NCI-H1436 treated with DMSO at 0.1 percent for 48 hours (cell line): ENCODE measurements at places on chromosomes 1 and 21.

GRCh38 chr1:177282976-177283375 is 112.2 kb downstream of the BRINP2 start:
- DNase-seq: no peak

DNA sequence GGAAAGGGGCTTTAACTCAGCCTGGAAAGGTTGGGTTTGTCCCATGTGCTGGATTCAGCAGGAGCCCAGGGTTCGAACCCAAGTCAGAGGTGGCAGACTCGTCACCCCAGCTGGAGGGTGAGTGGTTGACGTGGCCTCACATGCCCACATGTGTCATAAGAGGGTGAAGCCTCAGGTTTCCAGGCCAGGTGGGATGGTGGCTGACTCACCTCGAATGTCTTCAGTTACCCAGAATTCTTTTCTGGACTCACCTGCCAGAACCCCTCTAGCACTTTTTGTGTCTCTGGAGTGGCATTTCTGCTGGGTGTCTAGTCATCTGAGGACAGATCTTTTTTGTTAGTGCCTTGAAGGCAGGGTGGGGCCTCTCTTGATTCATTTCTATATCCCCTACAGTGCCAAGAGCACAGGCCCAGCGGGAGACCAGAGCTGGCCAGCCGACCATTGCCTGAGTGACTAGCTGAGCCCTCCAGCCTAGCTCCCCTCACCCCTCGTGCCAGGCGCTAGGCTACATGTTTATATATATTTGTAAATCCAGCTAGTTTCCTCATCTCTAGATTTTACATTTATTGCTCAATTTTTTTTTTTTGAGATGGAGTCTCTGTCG is 28.1 kb downstream of the IL6R start:
- DNase-seq: no peak

DNA sequence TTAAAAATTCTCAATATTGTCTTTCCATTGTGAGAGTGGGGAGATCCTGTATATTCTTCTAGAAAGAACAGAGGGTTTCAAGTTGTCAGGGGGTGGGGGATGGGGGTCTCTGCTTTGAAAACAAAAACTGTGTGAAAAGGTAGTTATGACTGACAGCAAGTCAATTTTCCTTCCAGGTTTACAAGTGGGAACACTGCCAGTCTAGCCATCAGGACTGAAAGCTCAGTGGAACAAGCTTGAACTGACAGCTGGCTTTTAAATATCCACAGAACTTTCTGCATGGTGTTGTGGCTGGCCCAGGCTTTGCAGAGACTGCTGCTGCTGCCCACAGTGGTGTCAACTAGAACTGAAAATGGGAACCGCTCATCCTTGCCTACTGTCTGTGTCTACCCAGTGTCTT is 162.6 kb downstream of the TNR start:
- DNase-seq: no peak

DNA sequence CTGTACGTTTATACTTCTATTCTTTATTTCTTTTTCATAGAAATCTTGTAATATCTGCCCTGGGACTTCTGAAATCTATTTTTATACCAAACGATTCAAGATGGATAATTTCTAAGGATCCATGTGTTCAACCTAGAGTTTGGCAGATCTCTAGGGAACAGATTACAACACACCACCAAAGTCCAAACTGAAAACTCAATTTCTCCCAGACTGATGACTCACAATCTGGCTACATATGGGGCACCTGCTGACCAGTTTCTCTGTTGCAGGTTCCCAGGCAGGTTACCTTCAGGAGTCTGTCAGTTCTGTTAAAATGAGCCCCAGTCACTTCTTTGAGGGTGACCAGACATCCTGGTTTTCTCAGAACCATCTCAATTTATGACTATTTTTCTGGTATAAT is 439.4 kb downstream of the GPATCH2 start:
- no peak for DNase-seq

DNA sequence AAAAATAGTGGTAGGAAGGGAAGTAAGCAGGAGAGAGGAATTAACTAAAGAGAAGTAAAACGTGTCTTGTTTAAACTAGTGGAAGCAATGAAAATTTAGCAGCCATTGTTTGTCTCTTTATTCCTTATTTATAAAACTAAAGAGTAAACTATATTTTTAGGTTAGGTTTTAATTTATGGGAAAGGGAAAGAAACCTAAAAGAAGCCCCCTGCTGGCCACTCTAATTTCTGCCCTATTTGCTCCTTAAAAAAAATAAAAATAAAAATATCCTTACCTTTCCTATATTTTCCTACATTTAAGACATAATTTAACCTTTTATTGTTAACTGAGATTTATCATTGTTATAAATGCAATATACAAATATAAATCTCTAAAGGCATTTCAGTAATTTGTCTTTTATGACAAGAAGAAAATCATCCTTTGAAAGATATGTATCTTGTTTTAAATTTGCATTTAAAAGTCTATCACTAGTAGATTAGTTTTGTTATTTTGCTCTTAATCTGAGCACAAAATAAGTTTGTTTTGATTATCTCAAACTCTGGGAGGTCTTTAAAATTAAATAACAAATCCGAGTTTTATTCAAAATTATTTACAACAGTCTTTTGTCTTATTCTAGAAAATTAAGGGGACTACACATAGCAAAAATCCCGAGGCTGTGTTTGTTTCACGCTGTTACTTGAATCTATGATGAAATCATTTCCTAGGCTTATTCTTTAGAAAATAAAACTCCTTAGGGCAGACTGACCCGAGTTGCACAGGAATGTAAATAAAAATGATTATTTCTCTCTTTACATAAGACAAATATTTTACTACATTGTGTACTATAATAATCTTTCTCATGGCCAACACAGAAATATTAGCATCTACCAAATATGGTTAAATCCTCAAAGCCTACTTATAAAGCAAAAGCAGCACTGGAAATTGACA is 201.7 kb downstream of the NRIP1 start:
- DNase-seq: no peak
